Mesendoderm (in vitro differentiated cells): ENCODE measurements at places on chromosomes 6 and 20.

- no peak overlapping the region for H3K27ac ChIP-seq
- H3K4me1 ChIP-seq = peaks cover 16% of the 10 kb centered on the region
- no peaks in the 10 kb centered on the region for H3K27me3 ChIP-seq
- no peak overlapping the region for H3K4me3 ChIP-seq
- no peak for DNase-seq
- no peaks in the 10 kb centered on the region for H3K36me3 ChIP-seq
Measured at GRCh38 chr6:63673692-63674091, 38.1 kb downstream of the PHF3 start.

- no peak overlapping the region for H3K4me3 ChIP-seq
- H3K27ac ChIP-seq = no peak overlapping the region
- no peaks in the 10 kb centered on the region for H3K27me3 ChIP-seq
- DNase-seq = no peak
Measured at GRCh38 chr6:26524722-26525370, 13.3 kb upstream of the HMGN4 start.

GRCh38 chr20:44576297-44576696 lies 6.1 kb upstream of the PKIG start:
- H3K4me1 ChIP-seq = no peaks in the 10 kb centered on the region
- no peak overlapping the region for H3K27ac ChIP-seq
- no peak overlapping the region for H3K4me3 ChIP-seq

DNA sequence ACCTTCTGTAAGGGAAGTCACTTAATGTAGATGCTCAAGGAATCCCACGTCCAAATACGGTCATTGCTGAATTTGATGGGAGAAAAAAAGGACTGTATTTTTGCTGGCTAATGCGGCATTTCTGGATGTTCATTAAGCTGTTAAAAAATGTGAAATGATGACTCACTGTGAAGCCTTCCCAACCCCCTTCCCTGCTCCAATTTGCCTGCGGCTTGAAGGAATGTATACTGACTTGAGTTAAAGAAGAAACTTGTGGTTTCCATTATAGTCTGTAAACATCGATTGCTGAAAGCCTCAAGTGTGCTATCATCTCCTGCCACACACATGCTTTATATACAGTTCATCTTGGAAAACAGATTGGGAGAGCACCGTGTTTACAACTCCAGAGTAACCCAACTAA lies 249.1 kb upstream of the JAG1 start:
- peak; percentile 19 for DNase-seq
- H3K4me3 ChIP-seq = no peak overlapping the region
- no peaks in the 10 kb centered on the region for H3K27me3 ChIP-seq
- no peaks in the 10 kb centered on the region for H3K36me3 ChIP-seq
- no peaks in the 10 kb centered on the region for H3K4me1 ChIP-seq

GRCh38 chr6:6176586-6177228 lies 143.8 kb downstream of the F13A1 start:
- H3K36me3 ChIP-seq = no peaks in the 10 kb centered on the region
- H3K4me1 ChIP-seq = no peaks in the 10 kb centered on the region
- H3K27me3 ChIP-seq = no peaks in the 10 kb centered on the region
- H3K4me3 ChIP-seq = no peak overlapping the region

DNA sequence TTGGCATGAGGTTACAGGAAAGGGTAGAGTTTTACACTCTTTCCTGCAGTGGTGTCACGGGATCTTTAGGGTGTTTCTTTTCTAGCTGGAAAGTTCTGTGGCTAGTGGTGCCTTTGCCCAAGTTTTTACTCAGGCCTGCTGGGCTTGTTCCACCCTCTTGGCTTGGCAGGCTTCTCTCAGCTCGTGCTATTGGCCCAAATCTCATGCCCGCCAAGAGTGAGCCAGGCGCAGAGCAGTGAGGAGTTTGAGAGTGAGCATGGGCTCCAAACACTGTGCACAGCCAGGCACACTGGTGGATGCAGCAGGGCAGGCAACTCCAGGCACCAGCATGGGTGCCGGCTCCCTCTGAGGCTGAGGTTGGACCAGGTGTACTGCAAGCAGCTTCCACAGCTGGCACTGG lies 206.5 kb downstream of the SAMD5 start:
- no peak overlapping the region for H3K4me3 ChIP-seq
- no peaks in the 10 kb centered on the region for H3K27me3 ChIP-seq

DNA sequence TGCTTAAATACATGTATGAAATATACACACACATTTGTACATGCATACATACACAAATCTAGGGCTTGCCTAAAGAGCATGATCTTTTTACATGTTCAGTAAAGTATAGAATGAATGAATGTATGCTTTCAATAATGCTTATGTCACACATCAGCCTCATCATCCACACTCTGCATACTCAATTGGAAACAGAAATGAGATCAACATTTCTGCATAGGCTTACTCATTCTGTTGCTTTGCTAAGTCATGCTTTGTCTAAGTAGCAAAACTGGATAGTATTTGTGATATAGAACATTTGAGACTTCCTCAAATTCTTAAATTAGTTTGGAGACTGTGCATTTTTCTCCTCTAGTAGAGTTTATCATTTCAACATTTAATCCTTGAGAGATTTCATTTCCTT lies 343.3 kb downstream of the ADGRB3 start:
- no peak for DNase-seq
- H3K27me3 ChIP-seq = no peaks in the 10 kb centered on the region
- no peaks in the 10 kb centered on the region for H3K36me3 ChIP-seq
- no peaks in the 10 kb centered on the region for H3K4me1 ChIP-seq
- no peak overlapping the region for H3K27ac ChIP-seq

DNA sequence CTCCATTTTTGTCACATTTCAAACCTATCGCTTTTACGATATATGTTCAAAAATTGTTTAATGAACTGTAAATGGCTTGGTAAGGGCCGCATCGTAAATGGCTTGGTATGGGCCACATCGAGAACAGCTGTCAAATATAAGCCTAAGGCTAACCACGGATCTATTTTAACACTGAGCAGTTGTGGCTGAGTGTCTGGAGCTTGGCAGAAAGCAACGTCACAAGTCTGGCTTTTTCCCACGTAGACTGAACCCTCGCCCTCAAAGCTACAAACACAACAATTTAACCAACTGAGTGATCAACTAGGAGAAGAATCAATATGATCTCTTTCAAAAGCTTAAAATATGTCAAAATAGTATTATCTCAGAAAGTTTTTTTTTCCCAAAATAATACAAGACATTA lies 71.4 kb upstream of the PRSS16 start:
- H3K36me3 ChIP-seq = no peaks in the 10 kb centered on the region
- no peaks in the 10 kb centered on the region for H3K4me1 ChIP-seq
- H3K27me3 ChIP-seq = no peaks in the 10 kb centered on the region
- no peak for DNase-seq
- H3K27ac ChIP-seq = no peak overlapping the region

GRCh38 chr6:84016029-84016428 lies 17.5 kb upstream of the MRAP2 start:
- H3K27me3 ChIP-seq = no peaks in the 10 kb centered on the region
- H3K4me1 ChIP-seq = no peaks in the 10 kb centered on the region
- no peak for DNase-seq
- H3K27ac ChIP-seq = no peak overlapping the region
- H3K4me3 ChIP-seq = no peak overlapping the region
- no peaks in the 10 kb centered on the region for H3K36me3 ChIP-seq

DNA sequence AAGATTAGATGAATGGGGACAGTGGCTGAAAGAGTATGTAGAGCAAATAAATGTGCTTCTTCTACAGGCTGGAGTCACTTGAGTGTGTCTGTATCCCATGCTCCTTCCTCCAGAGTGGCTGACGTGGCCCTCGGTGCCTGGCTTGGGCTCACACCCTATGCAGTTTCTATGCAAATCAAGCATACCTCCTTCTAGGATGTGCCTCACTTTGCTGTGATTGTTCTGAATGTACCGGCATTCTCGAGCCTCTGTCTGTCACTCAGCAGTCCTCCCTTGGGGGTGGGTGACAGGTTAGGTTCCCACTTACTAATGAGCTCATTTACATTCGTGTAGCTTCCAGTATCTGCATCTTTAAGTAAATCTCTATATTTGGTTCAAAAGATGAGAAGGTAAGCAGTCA lies 55.1 kb upstream of the HDDC2 start:
- peaks cover 9% of the 10 kb centered on the region for H3K4me1 ChIP-seq
- H3K27me3 ChIP-seq = no peaks in the 10 kb centered on the region
- H3K36me3 ChIP-seq = no peaks in the 10 kb centered on the region
- peak; percentile 70 for DNase-seq
- no peak overlapping the region for H3K4me3 ChIP-seq

- H3K4me1 ChIP-seq = no peaks in the 10 kb centered on the region
- DNase-seq = no peak
- H3K4me3 ChIP-seq = no peak overlapping the region
Measured at GRCh38 chr6:145138469-145139139, 596.7 kb downstream of the EPM2A start.

- DNase-seq = no peak
- no peak overlapping the region for H3K4me3 ChIP-seq
- H3K36me3 ChIP-seq = no peaks in the 10 kb centered on the region
Measured at GRCh38 chr6:69265090-69265489, 531.7 kb downstream of the LMBRD1 start.

GRCh38 chr6:118212451-118213173 lies 305.5 kb downstream of the SLC35F1 start:
- H3K4me1 ChIP-seq = peaks cover 2% of the 10 kb centered on the region
- H3K36me3 ChIP-seq = no peaks in the 10 kb centered on the region
- no peak for DNase-seq
- H3K27ac ChIP-seq = no peak overlapping the region
- no peak overlapping the region for H3K4me3 ChIP-seq
- no peaks in the 10 kb centered on the region for H3K27me3 ChIP-seq

- no peaks in the 10 kb centered on the region for H3K36me3 ChIP-seq
- H3K4me3 ChIP-seq = no peak overlapping the region
- no peak for DNase-seq
Measured at GRCh38 chr6:33966536-33966935, 162.7 kb upstream of the MLN start.

- no peaks in the 10 kb centered on the region for H3K36me3 ChIP-seq
- H3K4me3 ChIP-seq = no peak overlapping the region
- H3K4me1 ChIP-seq = no peaks in the 10 kb centered on the region
- H3K27me3 ChIP-seq = no peaks in the 10 kb centered on the region
- no peak overlapping the region for H3K27ac ChIP-seq
- DNase-seq = no peak
Measured at GRCh38 chr6:10368861-10369260, 46.0 kb downstream of the TFAP2A start.

DNA sequence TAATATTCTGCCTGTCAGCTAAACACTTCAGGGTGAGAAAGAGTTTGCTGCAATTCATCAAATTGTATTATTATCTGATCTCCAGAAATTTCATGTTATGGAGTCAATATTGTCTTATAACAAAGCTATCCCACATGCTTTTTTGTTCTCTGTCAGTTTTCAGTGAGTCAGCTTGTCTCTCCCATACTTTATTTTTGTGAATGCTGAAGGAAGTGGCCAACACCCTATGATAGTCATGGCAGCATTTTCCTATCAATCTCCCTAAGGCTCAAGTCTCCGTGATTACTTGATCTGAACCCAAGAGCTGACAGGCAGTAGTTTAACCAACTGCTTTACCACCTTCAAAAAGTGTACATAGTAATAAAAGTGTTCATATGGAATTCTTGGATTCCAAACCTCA lies 42.2 kb downstream of the RFPL4B start:
- H3K27ac ChIP-seq = no peak overlapping the region
- DNase-seq = no peak
- H3K27me3 ChIP-seq = no peaks in the 10 kb centered on the region
- no peaks in the 10 kb centered on the region for H3K4me1 ChIP-seq

- H3K27me3 ChIP-seq = no peaks in the 10 kb centered on the region
- H3K4me3 ChIP-seq = no peak overlapping the region
Measured at GRCh38 chr6:129498950-129499842, 210.8 kb downstream of the ARHGAP18 start.
